ENCODE measurements at places on chromosomes 12 and 14.

DNA sequence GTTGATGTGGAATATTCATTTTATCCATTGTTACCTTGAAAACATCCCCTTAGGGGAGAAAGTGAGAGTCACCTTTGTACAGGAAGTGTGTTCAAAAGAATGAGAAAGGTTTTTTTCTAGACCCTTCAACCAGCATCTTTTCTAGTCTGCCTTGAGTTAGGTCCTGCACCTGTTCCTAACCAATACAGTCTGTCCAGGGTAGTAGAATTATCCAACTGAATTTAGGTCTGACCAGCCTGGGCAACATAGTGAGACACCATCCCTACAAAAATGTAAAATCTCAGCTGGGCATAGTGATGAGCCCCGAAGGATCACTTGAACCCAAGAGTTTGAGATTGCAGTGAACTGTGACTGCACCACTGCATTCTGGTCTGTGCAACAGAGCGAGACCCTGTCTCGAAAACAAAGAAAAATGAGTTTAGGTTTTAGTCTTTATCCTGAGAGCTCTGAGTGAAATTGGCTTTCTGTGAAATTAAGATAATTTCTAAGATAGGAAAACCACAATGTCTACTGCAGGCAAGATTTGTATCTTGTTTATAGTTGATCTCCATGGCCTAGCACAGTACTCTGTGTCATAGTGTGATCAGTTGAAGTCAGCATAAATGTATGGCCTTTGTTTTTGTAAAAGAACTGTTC is 25.2 kb downstream of the ARHGAP5 start:
- no peak for DNase-seq

DNA sequence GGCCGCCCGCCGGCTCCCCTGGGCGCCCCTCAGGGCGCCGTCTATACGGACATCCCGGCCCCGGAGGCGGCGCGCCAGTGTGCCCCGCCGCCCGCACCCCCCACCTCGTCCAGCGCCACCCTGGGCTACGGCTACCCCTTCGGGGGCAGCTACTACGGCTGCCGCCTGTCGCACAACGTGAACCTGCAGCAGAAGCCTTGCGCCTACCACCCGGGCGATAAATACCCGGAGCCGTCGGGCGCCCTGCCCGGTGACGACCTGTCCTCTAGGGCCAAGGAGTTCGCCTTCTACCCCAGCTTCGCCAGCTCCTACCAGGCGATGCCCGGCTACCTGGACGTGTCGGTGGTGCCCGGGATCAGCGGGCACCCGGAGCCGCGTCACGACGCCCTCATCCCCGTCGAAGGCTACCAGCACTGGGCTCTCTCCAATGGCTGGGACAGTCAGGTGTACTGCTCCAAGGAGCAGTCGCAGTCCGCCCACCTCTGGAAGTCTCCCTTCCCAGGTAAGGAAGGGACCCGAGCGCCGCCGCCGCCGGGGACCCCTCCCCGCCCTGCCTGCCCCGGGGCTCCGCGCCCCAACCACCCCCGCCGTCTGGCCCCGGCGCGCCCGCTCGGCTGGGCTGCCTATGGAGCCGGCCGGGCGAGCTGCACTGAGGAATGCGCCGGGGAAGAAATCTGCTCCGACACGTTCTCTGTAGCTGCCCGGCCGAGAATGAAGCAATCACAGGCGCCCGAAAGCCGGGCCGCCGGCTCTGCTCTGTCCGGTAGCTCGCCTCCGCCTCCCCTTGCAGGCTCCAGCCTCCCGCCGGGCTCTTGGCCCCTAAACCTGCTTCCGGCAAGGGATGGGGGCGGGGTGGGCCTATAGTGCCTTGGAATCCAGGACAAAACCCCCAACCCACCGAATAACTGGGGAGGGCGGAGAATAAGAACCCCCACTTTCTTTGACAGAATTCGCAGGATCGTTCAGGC is 794 bp downstream of the HOXC13 start:
- no peak for DNase-seq

DNA sequence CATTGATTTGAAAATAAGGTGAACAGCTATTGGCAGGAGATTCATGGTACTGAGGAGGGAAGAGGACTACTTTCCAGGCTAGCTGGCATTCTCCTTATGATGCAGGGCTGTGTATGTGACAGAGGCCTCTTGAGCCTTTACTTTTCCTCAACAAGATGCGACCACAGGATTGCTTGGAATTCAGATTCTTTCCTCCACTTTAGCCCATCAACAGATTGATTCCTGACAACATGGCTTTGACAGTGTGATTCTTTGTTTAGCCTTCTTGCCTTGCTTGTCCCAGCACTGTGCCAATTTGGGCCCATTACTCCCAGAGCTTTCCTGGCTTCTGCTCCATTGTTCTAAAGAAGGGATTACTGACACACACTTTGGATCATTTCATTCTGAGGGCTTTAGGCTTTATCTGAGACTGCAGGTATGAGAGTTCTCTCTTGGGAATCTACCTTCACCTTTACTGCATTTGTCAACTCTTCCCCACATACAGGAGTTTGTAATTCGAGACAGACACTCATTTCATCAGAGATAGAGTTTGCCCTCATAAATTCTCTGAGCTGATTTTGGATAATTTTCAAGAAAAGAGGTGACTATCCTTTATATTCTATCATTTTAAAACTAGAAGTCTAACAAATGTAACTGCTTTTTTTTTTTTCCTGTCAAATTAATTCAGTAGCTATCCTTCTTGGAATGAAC is 206.4 kb upstream of the GZMB start:
- no peak for DNase-seq

DNA sequence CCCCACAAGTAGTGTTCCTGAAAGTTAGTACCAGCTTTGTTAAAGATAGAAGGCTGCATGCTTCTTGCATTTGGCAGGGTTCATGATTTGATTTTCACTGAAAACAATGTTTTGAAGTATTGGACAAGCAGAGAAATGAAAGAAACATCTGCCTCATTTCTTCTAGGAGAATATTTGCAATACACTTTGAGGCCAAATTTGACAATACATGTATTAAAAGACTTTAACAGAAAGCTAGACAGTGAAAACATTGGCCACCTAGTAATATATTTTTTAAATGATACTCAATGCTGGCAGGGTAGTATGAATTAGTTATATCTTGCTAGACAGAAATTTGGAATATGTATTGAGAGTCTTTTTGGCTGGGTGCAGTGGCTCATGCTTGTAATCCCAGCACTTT is 68.5 kb downstream of the GCH1 start:
- no peak for DNase-seq

DNA sequence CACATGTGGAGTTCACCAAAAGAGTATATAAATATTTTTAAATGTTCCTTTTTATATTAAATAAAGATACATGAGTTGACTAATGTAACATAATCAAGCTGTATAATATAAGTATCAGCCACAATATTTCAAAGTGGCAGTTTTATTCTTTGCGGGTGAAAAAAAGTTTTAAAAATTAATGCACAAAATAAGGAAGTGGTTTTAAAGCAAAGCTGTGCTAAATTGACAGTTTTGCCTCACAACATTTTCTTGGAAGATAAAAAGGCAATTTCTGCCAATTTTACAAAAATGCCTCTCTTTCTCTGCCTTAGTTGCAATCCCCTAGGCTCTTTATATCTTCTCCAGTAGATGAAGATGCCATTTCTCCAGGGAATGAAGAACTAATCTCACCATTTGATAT is 719.1 kb downstream of the C12orf50 start:
- DNase-seq = no peak

GRCh38 chr14:20734430-20734806 is 11.3 kb upstream of the EDDM3A start:
- DNase-seq = no peak

GRCh38 chr14:92637228-92637627 is 111.2 kb downstream of the LGMN start:
- DNase-seq = no peak

GRCh38 chr12:131620946-131621681 is 89.8 kb upstream of the SFSWAP start:
- DNase-seq = no peak

GRCh38 chr14:57493467-57494181 is at the start of gene CCDC198:
TSS of gene CCDC198 (minus strand) at chr14:57493857. CDS start at chr14:57493715, 142 bp downstream.
- DNase-seq = no peak

DNA sequence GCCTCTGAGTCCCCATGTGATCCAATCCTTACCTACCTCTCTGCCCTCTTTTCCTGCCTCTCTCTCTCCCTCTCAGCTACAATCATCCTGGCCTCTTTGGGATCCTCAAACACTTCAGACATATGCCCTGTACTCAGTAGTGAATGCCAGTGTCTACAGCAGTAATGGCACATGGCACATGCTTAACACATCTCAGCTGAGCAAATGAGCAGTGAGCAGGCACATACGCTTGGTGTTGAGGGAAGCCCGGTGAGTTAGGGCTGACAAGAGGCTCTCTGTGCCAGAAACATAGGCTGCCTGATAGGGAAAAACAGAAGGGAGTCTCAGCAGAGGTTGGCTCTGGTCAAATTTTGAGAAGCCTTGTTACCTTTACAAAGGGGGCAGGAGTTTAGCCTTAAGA is 409.1 kb downstream of the TMEM132D start:
- no peak for DNase-seq

- no peak for DNase-seq
Measured at GRCh38 chr12:11834104-11834812, 184.8 kb downstream of the ETV6 start.

- no peak for DNase-seq
Measured at GRCh38 chr14:95431199-95432143, 85.0 kb downstream of the SYNE3 start.

DNA sequence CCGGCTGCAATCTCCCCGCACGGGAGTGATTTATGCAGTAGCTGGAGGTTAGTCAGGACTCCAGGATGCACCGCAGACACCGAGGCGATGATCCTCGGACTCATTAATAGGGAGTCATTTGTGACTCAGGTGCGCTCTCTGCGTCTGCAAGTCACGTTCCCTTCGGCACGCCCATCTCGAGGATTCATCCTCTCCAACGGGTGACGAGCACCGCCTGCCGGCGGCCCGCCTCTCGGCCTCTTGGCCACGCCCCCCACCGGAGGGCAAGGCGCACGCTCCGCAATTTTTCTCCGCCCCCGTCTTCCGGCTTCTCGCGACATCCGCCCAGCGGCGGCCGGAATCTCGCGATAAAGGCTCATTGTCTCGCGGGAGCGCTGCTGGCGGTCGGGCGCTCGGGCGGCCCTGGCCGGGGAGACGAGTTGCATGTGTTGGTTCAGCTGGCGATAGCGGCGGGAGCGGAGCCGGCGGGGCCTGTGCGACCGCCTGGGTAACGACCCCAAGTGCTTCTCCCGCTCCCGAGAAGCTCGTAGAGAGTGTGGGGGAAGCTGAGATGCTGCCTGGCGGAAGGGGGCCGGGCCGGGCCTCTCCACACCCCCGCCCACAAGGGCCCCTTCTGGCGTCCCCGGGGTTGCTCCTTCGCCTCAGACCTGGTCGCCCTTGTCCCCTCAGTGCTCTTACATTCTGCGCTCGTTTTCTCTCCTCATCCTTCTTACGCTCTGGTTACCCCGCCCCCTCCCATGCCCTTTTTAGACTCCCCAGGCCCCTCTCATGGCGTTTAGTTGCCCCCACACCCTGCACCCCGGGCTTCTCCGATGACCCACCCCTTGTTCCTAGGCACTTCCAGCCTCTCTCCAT is at the start of gene DENR:
TSS of gene DENR (plus strand) at position 361 of the 855 bp plus-strand sequence. CDS start 878 bp downstream, outside the sequence.
- DNase-seq = peak; percentile 98

DNA sequence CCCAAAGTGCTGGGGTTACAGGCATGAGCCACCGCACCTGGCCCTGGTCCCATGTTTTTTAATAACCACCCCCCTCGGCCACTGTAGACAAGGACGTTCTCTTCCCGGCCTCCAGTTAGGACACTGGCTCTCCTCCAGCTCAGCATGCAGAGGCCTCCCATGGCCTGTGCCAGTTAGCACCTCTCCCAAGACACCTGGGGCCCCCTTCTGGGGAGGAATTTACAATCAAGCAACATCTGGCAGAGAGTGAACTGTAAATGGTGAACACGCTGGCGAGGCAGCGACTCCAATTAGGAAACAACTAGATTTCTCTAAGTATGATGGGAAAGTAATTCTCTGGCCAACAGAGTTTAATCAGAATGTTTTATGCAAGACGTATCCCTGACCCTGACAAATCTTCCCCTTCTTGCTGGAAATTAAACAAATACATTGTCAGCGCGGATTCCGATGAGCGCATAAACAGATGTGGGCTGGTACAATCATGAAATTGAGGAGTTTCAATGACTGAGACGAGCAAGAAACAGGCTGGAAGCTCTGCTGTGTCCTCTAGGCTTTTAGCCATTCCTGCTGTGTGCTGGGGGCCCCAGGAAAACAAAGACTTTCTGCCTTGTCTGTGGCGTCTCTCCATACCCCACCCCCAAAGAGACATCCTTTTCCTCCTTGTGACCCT is 61.7 kb upstream of the DLK1 start:
- DNase-seq = no peak

GRCh38 chr14:59377491-59377890 is 87.7 kb downstream of the GPR135 start:
- no peak for DNase-seq

- no peak for DNase-seq
Measured at GRCh38 chr12:28507033-28507432, 316.8 kb downstream of the CCDC91 start.

DNA sequence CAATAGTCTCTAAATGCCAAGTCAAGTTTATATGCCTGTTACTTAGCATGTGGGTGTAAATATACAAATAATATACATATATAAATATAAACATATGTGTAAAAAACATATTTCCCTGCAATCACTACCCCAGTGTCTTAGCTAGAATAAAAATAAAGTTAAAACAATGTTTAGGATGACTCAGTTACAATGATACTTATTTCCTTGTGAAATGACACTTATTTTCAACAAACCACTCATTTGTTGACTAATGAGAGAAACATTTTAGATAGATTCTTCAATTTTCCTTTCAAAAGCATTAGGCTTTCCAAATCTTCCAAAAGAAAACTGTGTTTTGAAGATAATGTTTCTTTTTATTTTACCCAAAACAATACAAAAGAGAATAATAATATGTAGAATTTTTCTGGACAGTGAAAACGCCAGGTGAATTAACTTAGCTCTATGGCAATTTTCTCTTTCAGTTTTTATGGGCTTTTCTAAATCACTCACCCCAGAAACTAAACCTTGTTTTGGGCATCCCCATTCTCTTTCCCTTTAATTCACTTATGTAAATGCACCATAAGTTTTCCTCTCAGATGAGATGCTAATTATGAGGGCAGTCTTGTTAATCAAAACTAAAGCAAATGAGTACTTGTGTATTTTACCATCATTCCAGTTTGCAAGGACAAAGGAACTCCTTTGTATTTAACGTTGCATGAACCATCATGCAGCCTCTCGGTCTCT is 465.9 kb downstream of the BCAT1 start:
- DNase-seq = no peak

DNA sequence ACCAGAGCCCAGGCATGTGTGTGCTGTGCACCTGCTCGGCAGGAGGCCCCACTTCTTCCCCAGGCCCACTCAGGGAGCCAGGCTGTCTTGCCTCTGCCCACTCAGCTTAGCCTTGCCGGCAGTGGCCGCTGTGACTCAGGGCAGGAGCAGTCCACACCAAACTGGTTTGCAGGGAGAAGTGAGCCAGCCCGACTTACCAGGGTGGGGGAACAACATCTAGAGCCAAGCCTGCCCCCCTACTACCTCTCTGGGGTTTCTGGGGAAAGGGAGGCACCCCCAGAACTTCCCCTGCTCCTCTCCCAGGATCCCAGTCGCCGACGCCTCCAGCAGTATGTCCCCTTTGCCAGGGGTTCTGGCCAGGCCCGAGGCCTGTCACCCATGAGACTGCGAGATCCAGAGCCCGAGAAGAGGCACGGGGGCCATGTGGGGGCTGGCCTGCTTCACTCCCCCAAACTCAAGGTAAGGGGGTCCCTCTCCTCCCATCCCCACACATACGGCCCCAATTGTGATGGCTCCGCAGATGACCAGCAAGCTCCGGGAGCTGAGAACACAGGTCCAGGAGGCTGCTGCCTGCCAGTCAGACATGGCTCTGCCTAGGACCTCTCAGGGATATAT is 3.0 kb downstream of the PLEKHG6 start:
- no peak for DNase-seq

- DNase-seq = no peak
Measured at GRCh38 chr12:69886715-69887114, 61.7 kb downstream of the MYRFL start.

GRCh38 chr12:26102953-26103352 is 21.9 kb downstream of the BHLHE41 start:
- no peak for DNase-seq
